ENCODE measurements at places on chromosomes 1 and 21. TPM values are rescaled to one million over a fixed set of nuclear protein-coding genes. Genes with fewer than 3 reads are reported as not detected.

Gene PCNX2
- 6.3 TPM for total RNA-seq

Gene OLFML2B
- total RNA-seq: 2.1 TPM

Gene C1orf94
- total RNA-seq: not detected

Gene MANEAL
- total RNA-seq: not detected

Gene CAPN8
- total RNA-seq: not detected

Gene KPRP
- not detected for total RNA-seq

Gene RNU1-2
- not detected for total RNA-seq

Gene OR2T34
- total RNA-seq: not detected

Gene SPRR5
- total RNA-seq: not detected

Gene CBR3
- 2.9 TPM for total RNA-seq

Gene BSND
- total RNA-seq: not detected

Gene LGR6
- not detected for total RNA-seq

Gene CD5L
- not detected for total RNA-seq

Gene ZNF691
- total RNA-seq: 5.5 TPM

Gene GBP5
- 0.36 TPM for total RNA-seq

Gene BLACAT1
- not detected for total RNA-seq

Gene OR2T33
- total RNA-seq: not detected

Gene LRRC71
- not detected for total RNA-seq

Gene SERPINC1
- total RNA-seq: not detected

Gene DMBX1
- total RNA-seq: not detected

Gene MIB2
- 51.0 TPM for total RNA-seq

Gene CHD1L
- total RNA-seq: 31.8 TPM

Gene ADAMTS1
- 180 TPM for total RNA-seq

Gene OR2T29
- not detected for total RNA-seq
